Hematopoietic multipotent progenitor cell treated with erythropoietin and hydrocortisone succinate and interleukin-3 and kit ligand, for 8 days (in vitro differentiated cells): ENCODE measurements at places on chromosomes 13 and 19.

- no peak for DNase-seq
Measured at GRCh38 chr13:32135056-32135390, 103.4 kb downstream of the FRY start.

- DNase-seq, result no peak
Measured at GRCh38 chr19:6768236-6768785, 1.1 kb upstream of the SH2D3A start.

DNA sequence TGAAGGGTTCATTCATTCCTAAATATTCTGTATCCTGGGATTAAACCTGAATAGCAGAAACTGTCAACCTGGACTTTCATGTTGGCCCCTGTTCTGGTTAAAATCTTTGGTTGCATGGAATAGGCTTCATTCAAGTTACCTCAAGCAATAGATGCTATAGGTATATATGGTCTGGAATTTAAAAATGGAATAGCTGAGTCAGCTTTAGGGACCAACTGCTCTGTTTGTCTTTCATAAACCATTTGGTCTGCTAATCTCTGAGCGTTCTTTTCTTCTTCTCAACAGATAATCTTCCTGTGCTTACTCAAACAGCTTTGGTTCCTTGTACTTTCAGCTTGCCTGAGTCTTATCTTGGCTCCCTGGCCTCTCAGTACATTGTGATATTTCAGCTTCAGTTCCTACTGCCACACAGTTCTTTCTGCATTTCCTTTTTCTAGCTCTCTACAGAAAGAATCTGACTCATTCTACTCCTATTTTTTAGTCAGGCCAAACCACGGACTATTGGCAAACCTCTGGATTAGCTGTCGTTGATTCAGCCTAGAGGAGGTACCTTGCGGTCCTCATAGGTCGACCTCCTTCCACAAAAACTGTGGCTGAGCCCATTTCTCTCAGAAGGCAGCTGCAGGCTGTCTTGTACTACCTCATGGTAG lies 35.9 kb upstream of the MAB21L1 start:
- peak; percentile 76 for DNase-seq

GRCh38 chr13:106588367-106588766 lies 20.4 kb upstream of the ARGLU1 start:
- DNase-seq, result no peak

- DNase-seq, result no peak
Measured at GRCh38 chr13:94561126-94561525, 34.8 kb downstream of the TGDS start.

DNA sequence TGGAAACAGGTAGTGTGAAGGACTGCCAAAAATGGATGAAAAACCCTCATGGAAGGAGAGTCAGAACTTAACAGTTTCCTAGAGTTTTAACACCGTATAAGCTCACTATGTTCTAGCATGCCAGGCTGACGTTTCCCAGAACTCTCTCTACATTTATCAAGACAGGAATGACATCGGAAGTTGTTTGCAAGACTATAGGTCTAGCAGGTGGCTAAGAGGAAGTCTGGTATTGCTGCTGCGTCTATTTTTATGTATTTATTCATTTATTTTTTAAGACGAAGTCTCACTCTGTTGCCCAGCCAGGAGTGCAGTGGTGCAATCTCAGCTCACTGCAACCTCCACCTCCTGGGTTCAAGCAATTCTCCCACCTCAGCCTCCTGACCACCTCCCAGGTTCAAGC lies 20.5 kb upstream of the ARL11 start:
- no peak for DNase-seq

DNA sequence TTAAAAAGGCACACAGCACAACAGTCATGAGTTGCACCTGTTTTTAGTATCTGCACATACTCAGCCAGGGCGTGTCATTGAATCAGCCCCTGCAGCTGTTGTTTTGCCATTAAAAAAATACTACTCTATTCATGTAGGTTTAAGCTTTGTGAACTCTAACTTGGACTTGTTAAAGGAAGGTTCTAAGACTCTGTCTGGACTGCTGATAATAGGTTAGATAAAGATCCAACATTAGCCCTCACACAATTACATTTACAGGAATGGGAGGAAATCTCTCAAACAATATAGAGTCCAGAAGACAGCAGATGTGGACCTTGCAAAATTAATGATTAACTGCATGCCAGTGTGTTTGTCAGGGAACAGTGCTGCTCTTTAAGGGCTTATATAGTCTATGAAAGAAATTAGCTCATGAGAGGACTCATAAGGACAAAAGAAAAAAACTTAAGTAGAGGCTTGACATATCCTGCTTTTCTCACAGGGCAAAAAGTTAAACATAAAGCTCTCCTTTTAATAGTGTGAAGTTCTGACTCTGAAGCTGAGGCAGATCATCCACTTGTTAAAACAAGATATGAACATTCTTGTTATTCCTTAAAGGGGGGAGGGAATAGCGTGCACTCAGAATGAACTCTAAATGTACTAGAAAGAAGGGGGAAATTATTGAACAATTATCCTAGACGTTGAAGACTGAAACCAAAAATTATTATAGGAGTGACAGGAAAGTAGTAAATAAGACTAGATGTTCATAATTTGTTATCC lies 243.6 kb downstream of the NDFIP2 start:
- no peak for DNase-seq

- no peak for DNase-seq
Measured at GRCh38 chr19:50266896-50267295, 62.3 kb downstream of the KCNC3 start.

DNA sequence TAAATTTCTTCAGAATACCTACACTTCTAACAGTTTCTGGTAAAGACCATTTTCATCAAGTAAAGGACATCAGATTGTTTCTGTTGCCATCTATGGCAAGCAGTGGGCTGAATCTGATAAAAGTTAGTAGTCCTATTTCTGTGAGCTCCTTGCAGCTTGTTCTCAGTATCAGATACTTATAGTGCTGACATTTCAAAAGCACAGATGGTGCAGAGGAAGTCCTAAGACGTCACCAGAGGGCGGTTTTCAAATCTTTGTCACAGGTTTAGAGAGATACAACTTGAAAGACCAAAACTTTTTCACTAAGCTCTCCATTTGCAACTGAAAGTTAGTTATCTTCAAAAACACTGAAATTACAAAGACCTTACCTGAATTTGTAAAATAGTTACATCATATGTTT lies 719.8 kb downstream of the SLITRK1 start:
- no peak for DNase-seq

DNA sequence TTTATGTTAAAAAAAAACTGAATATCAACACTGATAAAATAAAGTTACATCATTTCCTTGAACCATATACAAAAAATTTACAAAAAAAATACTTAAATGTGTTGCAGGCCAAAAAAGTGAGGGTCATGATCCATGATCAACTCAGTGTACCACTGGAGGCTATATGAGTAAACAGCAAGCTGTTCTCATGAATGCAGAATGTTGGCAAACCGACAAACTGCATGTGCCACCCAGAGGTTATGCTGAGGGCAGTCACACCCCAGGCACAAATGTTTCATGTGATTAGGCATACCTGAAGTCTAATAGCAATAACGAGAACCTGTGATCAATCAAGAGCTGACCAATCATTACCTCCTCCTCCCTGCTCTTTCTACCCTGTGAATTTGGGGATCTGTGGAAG lies 91.9 kb downstream of the ZNF431 start:
- no peak for DNase-seq
